ENCODE measurements at places on chromosomes 6 and 20. TPM values are rescaled to one million over a fixed set of nuclear protein-coding genes. Genes with fewer than 3 reads are reported as not detected.

DNA sequence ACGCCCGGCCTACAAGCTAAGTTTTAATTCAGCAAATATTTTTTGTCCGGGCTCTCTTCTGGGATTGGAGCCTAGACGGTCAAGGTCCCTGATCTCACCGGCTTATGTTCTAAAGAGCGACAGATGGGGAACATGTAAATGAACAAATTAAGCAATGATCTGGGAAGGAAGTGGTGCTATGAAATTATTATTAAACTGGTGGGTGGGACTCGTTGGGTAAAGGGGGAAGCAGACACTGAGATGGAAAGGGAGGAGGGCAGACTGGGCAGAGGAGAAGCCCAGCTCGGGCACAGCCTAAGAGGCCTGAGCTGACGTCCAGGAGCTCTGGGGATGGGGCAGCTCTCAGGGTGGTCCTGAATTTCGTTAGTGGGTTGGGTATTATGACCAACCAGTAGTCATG, 81.8 kb upstream of the AGPAT4 start:
- no peak for DNase-seq

DNA sequence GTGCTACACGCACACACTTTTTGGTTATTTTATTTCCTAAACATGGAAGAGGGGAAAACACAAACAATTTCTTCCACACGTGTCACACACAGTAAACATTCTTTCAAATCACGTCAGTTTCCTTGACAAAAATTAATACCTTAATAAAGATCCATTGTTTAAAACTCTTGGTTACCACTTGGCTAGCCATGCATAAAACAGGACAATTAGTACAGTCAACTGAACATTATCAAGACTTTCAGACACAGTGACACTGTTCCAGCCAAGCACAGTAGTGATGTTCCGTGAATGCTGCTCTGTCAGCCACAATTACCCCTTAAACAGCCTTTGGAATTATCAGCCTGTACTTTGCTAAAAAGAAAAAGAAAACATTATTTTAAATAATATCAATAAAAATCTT, 50.8 kb downstream of the GMDS start:
- DNase-seq, result no peak

DNA sequence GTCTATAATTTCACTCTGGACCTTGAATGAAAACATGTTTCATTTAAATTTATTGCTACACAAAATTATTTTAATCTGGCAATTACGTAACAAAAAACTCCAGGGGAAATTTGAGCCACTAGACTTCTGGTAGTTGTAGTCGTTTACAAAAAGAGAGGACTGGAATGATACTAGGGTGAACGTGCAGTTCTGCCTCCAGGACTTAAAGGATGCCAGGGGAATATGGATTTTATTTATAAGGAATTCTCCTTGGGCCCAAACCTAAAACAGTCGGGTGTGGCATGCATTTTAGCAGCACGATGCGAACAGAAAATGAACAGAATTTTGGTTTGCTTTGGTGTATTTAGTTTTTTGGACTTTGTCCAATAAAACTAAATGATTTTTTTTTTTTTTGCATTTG, 76.9 kb downstream of the PRL start:
- no peak for DNase-seq

GRCh38 chr20:10947726-10948125, 273.9 kb upstream of the JAG1 start:
- DNase-seq, result no peak

GRCh38 chr6:105900125-105900937, 185.8 kb upstream of the PRDM1 start:
- no peak for DNase-seq

DNA sequence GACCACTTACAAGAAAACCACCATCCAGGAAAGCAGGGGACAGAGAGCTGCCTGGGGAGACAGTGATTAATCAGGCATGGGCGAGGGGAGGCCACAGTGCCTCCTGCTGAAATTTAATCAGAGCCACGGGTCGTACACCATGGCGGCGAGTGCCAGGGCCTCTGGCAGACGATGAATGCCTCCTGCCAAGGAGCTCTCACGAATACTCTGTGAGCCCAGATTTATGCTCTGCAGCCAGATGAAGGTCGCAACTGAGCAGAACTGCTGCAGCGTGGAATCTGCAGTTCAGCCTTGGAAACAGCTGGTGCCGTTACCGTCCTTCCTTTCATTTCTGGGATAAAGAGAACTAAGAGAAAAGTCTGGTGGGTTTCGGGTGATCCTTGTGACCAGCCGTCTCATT, 85.6 kb downstream of the BFSP1 start:
- no peak for DNase-seq

GRCh38 chr20:39338469-39339376, 376.6 kb downstream of the DHX35 start:
- DNase-seq, result no peak

Gene CCN2
- total RNA-seq, result 6.7 TPM

Gene TMEM74B
- 1.2 TPM for total RNA-seq

Gene PLCB1
- 3.9 TPM for total RNA-seq

Gene DZANK1
- total RNA-seq, result 0.55 TPM

Gene ZMYND8
- 13.8 TPM for total RNA-seq

Gene KCNK16
- not detected for total RNA-seq

Gene CENPW
- 1.6 TPM for total RNA-seq

Gene IMPG1
- total RNA-seq, result not detected

Gene MCCD1
- total RNA-seq, result not detected

Gene MLN
- not detected for total RNA-seq
